ENCODE measurements at places on chromosomes 2 and 18.

GRCh38 chr2:5020116-5020875, 671.9 kb upstream of the SOX11 start:
- no peak for DNase-seq

- no peak for DNase-seq
Observed at GRCh38 chr2:107359021-107359420, 467.7 kb upstream of the RGPD4 start.

GRCh38 chr2:20188851-20189250, 36.1 kb downstream of the SDC1 start:
- no peak for DNase-seq

DNA sequence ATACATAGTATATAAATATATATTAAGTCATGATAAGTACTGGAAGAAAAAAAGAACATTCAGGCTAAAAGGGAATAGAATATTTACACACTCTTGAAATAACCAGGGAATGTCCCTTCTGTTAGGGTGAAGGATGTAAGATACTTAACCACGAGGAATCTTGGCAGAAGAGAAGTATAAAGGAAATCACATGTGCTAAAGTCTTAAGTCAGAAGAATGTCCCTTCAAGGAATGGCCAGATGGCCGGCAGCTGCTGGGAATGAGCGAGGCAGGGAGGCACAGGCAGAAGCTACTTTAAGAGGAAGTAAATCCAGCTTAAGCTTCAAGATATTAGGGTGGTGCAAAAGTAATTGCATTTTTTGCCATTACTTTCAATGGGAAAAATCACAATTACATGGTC, 5.5 kb downstream of the CCDC102B start:
- DNase-seq = no peak

DNA sequence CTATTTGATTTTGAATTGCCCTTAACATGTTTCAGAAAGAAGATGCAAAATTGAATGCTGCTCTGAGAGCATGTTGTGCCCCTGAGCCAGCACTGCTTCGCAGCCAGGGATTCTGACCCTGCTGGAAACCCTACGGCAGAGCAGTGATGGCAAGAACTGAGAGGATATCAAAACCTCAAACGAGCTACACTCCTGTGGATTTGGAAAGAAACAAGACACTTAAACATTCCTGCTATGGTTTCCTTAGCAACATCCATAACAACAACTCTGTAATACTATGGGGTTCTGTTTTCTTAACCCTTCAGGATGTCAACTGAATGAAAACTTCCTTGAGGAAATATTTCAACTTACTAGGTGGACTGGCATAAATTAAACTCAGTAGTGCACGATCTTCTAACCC, 649.1 kb downstream of the NYAP2 start:
- DNase-seq = no peak

Measured in activated effector memory CD4-positive, alpha-beta T cell treated with anti-CD3 and anti-CD28 coated beads, Interleukin-2, amount 50 U/mL, for 16 hours (primary cell).